Glutamatergic neuron (in vitro differentiated cells): ENCODE measurements at places on chromosomes 2 and 18. TPM values are rescaled to one million over a fixed set of nuclear protein-coding genes. Genes with fewer than 3 reads are reported as not detected.

Gene DOK6
- 19.7 TPM for total RNA-seq

DNA sequence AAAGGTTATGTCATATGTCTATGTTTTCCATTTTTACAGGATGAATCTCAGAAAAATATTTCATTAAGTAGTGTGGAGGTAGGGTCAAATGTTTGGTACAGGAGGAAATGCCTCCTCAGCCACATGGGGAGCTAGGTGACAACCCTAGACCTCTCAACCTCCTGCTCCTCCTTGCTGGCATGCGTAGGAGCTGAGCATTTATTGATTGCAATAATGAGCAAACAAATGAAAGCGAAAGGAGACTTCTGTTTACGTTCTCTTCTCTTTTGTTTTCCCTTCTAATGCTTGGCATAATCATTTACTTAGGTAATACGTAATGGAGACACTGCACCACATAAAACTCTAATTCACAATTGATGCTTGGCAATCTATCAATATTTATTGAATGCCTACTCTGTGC lies 95.1 kb upstream of the CCBE1 start:
- H3K27ac ChIP-seq, result no peak overlapping the region
- H3K27me3 ChIP-seq, result no peaks in the 10 kb centered on the region
- DNase-seq, result no peak

DNA sequence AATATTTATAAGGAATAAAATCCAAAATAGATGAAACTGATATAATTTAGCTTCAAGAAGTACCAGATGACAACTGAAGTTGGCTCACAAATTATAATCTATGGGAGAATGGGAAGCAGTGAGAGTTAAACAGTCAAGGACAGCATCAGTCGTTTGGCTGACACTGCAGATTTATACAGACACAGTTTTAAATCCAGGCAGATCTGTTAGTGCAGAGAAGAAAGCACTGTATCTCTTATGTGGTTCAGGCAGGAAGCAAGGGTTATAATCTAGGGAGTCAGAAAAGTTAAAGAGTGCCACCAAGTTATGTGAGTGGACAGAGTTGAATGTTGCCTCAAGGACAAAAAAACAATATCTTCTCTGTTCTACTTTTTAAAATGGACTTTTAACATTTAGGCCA lies 880.2 kb downstream of the TSN start:
- no peak overlapping the region for H3K27ac ChIP-seq
- H3K36me3 ChIP-seq, result no peaks in the 10 kb centered on the region
- DNase-seq, result no peak

- peaks cover 2% of the 10 kb centered on the region for H3K27me3 ChIP-seq
- H3K27ac ChIP-seq, result peak overlapping the region; percentile 66
- H3K4me3 ChIP-seq, result no peak overlapping the region
- H3K36me3 ChIP-seq, result peaks cover 4% of the 10 kb centered on the region
- no peak for DNase-seq
Measured at GRCh38 chr2:10319892-10320574, 17.3 kb downstream of the HPCAL1 start.

DNA sequence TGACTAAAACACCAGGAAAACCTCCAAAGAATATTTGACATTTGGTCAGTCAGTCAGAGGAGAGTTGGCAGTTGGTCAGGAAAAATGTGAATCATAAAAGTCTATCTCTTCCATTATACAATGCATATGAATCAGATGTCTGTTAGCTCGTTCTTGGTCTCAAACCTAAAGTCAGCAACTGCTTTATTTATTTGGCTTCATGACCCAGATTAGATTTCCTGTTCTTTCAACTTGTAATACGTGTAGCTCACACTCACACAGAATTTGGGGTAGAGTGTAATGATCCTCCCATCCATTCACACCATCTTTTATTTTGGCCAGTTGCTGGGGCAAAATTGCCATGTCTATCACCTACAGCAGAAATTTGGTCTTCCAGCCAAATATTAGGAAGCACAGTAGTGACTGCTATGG lies 81.9 kb upstream of the COL5A2 start:
- no peak overlapping the region for H3K4me3 ChIP-seq
- no peak for DNase-seq
- H3K4me1 ChIP-seq, result peaks cover 2% of the 10 kb centered on the region
- H3K27ac ChIP-seq, result no peak overlapping the region
- H3K36me3 ChIP-seq, result no peaks in the 10 kb centered on the region

- peaks cover 18% of the 10 kb centered on the region for H3K4me1 ChIP-seq
- no peak for DNase-seq
- H3K27me3 ChIP-seq, result no peaks in the 10 kb centered on the region
- H3K27ac ChIP-seq, result no peak overlapping the region
Measured at GRCh38 chr2:232022718-232023117, 61.2 kb downstream of the DIS3L2 start.
